ENCODE measurements at places on chromosomes 4 and X. TPM values are rescaled to one million over a fixed set of nuclear protein-coding genes. Genes with fewer than 3 reads are reported as not detected.

Gene SERTM2
- polyA plus RNA-seq, result not detected

GRCh38 chr4:186067757-186068385, 1.1 kb upstream of the TLR3 start:
- peak; percentile 32 for DNase-seq

Gene FRG2
- not detected for polyA plus RNA-seq

DNA sequence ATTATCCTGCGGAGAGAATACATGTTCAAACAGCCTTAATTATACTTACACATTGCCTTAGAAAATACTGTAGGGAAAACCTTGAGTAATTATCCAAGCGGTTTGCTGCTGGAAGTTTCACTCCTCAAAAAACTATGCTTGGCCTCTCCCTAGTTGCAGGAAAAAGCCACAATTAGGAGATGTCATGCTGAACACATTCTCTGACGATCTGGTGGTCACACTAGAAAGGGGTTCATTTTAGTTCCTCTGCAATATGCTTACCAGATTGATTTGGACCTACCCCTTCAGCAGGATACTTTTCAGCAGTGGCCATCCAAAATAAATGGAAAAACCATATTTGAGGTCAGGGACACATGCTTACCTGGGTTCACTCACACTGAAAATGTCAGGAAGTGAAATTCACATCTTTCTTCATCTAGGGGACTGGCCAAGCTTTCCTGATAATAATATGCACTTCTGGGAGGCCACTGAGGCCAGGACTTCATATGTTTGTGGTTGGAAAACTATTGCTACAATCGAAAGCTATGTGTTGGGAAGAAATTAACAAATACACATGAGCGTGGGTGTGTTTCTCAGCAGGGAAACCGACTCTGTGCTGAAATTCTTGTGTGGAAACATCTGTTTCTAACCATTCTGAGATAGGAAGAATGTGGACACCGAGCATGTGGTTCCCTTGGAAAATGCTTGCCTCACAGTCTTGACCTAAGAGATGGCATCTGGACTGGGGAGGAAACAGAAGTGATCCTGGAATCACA, 68.8 kb downstream of the ATXN3L start:
- DNase-seq, result no peak

GRCh38 chr4:177302371-177303100, 7.1 kb upstream of the NEIL3 start:
- DNase-seq, result no peak

DNA sequence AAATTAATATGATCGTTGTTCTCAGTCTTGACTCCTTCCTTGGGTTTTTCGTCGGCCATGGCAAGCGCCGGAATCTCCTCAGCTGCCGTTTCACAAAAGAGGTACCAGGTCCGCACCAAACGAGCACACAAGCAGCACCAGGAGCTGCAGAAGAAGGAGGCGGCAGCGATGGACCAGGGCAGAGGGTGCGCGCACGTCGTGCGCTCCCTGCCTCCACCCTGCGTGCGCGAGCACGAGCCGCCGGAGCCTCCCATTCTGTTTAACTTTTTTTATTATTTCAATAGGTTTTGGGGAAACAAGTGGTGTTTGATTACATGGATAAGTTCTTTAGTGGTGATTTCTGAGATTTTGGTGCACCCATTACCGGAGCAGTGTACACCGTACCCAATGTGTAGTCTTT, 158.2 kb downstream of the PLS3 start:
- no peak for DNase-seq

DNA sequence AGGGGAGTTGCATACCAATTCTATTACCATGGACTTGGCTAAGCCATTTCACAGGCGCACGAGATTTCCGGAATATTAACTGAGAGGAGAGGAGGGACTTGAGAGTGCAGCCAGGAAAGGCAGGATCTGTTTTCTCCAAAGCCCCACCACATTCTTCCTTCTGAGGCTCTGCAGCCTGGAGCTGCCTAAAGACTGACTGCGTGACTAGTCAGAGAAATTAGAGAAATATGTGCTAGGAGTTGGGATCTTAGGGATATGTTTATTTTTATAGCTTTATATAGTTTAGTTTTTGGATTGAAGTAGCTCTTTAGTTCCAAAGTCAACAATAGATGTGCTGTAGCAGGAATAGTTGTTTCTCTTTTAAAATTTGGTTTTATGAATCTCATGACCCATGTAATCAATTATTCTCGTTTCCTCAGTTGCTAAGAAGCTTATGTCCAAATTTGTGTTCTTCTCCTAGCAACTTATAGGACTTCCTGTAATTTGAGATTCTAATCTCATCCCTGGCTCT, 300.1 kb upstream of the DDX53 start:
- no peak for DNase-seq

DNA sequence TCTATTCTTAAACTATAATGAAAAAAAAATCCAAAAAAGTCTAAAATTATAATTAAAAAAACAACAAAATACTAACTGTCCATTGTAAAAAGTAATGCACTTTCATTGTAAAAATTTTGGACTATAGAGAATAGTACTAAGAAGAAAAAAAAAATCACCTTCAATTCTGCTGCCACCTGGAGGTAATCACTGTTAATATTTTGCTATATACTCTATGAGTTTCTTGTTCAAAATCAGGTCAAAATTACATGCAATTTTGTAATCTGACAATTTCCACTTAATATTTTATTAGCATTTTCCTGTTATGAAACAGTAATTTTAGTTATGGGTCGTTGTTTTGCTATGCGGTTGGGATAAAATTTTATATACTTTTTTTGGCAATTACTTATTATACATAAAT, 62.0 kb downstream of the HTT start:
- no peak for DNase-seq

Gene RAB39B
- 0.60 TPM for polyA plus RNA-seq

DNA sequence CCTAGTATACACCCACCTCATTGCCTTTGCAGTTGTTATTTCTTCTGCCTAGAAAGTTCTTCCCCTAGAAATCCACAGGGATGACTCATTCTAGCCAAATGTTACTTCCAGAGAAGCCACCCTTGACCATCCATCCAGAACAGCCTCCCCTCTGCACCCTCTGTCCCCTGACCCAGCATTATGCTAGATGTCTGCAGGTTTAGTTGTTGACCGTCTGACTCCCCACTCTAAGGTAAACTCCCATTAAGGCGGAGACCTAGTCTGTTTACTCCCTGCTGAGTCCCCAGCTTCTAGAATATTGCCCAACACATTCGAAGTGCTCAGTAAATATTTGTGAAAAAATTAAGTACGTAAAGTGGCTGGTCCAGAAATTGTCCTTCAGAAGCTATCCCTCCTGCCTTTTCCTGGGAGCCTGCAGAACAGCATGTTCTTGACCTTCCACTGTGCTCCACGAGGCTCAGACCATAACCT, 11.0 kb downstream of the SRD5A3 start:
- DNase-seq, result no peak

DNA sequence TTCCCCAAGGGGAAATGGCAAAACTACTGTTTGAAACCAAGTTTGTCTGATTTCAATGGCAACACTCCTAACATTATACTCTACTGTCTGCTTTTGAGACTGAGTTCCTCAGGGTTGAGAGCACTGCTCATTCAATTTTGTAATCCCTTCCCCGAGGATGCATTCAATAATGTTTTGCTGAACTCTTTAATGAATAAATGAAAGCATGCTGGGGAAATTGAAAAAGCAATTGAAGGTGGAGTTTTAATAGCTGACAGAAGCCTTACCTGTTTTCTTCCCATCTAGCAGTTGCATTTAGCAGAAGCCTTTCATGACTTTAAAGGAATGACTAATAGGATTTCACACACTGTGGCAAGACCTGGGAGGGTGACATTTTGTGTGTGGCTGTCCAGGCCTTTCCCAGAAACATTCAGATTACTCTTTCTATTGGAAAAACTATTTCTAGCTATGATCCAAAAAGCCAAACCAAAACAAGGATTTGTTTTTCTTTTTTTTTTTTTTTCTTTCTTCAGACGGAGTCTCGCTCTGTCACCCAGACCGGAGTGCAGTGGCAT, 45.1 kb downstream of the DTHD1 start:
- peak; percentile 6 for DNase-seq

GRCh38 chr4:1366371-1367229, 19.6 kb downstream of the UVSSA start:
- DNase-seq, result no peak

Gene RASSF6
- polyA plus RNA-seq, result 6.2 TPM

- peak; percentile 14 for DNase-seq
These were observed 262.0 kb downstream of the PPP1R2C start for GRCh38 chrX:42515939-42516338.

- DNase-seq, result peak; percentile 69
These were observed 2.8 kb upstream of the PCDH7 start for GRCh38 chr4:30717208-30718020.

- DNase-seq, result no peak
These were observed 35.6 kb upstream of the ADRA2C start for GRCh38 chr4:3730422-3731190.

DNA sequence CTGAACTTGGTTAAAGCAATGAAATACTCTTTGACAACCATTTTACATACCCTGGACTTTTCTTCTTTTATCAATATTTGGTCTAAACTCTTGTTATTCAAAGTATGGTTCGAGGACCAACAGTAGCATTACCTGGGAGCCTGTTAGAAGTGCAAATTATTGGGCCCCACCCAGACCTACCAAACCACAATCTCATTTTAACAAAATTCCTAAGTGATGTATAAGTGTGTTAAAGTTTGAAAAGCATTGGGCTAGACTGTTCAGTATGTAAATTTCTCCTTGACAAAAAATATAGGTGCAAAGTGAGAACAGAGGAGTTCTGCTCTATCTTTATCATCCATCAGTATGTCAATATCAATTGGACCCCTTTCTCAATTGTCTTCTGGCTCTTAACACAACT, 67.1 kb downstream of the PGRMC1 start:
- DNase-seq, result no peak

Gene SLC25A31
- not detected for polyA plus RNA-seq

DNA sequence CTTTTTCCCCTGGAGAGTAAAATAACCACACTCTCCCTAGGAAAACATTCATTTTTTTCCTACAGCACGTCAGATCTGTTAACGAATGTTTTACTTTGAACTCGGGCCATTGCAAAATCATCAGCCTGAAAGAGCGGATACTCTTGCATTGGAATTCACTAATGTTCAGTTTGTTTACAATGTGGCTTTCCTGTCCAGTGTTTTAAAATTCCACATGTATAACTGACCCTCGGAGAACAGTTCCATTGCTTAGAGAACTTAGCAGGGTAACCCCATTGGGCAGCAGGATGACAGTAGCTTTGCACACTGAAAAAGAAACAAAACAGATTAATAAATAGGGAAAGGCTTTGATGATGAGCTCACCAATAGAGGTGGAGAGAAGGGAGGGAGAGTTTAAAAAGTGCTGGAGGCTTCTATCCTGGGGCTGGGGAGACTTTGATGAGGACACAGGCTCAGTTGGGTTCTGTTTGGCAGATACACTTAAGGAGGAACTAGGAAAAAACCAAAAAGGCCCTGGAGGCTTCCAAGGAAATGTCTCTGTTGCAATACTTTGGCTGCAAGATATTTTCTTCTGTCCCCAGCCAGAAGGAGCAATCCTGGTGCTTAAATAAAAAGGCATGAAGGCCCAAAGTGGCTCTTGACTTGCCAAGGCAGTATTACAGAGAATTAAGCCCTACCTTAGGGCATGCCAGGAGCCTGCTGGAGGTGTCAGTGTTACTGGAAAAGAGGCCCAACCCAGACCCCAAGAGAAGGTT, 143.1 kb downstream of the ARSF start:
- DNase-seq, result no peak

DNA sequence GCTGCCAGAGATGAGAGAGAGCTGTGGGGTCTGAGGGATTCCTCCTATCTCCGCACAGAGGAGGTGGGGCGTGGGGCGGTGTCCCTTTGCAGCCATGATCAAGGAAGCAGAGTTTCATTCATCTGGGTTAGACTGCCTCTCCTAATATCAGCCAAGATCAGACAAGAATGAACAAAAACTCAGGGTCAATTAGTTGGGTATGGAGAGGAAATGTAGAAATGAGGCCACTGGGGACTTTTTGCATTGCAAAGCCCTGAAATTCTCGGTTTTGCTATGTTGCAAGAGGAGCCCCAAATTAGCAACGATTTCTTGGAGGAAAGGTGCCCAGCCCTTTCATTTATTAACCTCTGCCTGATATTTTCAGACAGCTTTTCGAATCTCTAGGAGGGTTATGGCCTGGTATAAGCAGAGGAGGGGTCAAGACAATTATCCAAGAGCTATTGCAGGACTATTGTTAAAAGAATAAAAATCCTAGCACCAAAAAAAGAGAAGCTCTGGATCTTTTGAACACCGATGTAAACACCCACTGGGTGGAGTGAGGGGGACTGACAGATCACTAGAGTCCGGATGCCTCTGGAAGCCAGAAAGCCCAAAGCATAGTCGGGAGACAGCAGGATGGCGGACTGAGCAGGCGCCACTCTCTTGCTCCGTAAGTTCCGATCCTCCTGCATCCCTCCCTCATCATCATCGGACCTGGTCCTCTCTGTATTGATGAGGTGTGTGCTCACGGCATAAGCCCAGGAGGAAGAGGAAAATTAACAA, 34.4 kb upstream of the ACSL1 start:
- DNase-seq, result no peak

DNA sequence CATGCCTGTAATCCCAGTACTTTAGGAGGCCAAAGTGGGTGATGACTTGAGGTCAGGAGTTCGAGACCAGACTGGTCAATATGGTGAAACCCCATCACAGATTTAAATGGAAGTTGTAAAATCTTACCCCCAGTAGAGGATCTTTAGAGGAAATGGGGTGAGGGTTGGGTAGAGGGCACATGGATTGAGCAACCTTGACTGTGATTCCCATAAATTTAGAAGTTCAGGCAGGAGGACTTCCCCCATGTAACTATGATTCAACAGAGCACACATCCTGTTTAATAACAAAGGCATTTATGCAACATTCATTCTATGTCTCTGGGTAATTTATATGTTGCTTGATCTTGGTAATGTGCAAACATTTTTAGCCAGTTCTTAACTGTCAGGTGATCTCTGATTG, 143.1 kb downstream of the RBM47 start:
- DNase-seq, result peak; percentile 62

- DNase-seq, result no peak
These were observed 14.0 kb downstream of the SORCS2 start for GRCh38 chr4:7206385-7206784.

Gene MTTP
- 0.05 TPM for polyA plus RNA-seq

DNA sequence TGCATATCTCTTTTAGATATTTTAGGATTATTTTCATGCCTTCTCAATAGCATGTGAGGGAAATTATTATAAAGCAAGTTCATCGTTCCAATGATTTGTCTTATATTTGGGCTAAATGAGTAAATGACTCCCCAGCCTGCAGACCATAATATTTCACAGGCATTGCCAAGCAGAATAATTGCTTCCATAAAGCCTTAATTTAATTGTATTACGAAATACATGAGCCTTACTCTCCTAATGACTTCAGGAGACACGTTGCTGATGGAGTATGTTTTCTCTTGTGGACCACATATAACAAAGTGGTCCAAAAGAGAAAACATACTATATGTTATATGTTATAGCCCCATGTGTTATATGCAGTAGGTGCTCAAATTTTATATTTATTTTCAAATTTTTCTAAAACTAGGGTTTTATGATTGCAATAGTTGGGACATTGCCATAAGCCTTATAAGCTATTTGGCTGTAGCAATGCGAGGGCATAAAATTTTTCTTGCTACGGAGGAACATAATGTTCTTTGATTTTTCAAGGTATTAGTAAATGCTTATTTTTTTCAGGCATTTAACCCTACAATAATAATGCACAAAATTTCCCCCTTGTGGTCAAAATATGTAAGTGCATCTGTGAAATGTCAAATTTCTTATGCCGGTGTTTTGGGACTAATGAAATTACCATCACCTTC, 26.2 kb upstream of the TMPRSS11D start:
- peak; percentile 17 for DNase-seq
